ENCODE measurements at places on chromosomes 3 and 15. TPM values are rescaled to one million over a fixed set of nuclear protein-coding genes. Genes with fewer than 3 reads are reported as not detected.
A peak's percentile ranks its signal among the peaks of the same experiment; 100 is the strongest.

- DNase-seq: no peak
Measured at GRCh38 chr3:992871-993270, 100.0 kb upstream of the CNTN6 start.

DNA sequence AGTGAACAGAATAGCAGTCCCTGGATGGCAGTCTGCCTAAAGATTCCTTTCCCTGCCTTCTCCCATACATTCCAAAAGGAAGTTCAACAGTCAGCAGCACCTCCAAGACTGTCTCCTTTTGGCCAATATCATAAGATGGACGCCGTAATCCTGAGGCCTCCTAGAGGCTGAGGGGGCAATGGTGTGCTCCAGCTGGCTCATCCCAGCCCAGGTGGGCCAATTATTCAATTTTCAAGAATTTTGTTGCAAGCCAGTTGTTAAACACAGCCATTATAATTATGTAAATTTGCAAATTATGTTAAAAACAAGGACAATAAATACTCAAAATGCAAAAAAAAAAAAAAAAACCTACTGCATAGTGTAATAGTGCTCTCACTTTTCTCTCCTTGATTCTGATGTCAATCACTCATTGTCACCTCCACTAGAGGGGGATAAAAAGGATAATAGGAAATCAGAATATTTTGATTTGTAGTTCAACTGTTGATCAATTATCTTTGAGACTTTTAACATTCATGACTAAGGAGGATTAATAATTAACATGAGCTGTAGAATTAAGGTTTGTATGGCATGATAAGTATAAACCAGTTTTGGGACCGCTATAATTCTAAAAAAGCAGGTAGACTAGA, 40.1 kb downstream of the PPARG start:
- no peak for DNase-seq

DNA sequence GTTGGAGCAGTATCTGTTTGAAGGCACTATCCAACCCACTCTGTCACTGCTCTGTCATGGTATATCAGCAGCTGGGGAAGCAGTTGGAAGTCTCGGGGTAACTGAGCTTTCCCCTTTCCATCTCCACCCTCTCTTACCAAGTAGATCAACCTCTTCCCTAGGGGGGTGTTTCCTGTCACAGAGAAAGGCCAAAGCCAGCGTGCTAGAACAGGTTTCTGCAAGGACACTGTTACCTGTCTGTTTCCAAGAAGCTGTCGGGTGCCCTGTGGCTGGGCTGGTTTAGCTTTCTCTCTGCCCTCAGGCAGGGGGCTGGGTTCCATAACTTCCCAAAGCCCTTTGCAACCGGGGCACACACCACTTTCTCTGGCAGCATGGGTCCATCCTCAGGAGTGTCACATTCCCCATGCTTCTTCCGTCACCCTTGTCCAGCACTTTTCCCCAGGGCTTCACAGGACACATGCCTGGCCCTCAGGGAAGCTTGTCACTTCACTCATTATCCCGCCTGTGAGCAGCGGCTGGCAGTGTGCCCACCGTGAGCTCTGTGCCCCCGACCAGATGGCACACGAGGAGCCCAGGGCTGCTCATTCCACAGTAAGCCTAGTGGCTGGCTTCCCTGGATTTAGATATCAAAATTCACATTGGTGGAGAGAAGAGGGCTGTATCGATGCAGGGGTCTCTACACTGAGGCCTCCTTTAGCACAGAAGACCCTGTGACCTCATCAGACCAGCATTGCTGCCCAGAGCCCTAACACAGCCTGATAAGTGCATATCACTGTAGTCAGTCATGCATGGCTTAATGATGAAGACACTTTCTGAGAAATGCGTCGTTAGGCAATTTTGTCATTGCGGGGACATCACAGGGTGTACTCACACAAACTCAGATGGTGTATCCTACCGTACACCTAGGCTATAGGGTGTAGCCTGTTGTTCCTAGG, 205.8 kb downstream of the SLCO3A1 start:
- no peak for DNase-seq

- DNase-seq: no peak
Measured at GRCh38 chr3:156939315-156939714, 113.2 kb downstream of the LEKR1 start.

DNA sequence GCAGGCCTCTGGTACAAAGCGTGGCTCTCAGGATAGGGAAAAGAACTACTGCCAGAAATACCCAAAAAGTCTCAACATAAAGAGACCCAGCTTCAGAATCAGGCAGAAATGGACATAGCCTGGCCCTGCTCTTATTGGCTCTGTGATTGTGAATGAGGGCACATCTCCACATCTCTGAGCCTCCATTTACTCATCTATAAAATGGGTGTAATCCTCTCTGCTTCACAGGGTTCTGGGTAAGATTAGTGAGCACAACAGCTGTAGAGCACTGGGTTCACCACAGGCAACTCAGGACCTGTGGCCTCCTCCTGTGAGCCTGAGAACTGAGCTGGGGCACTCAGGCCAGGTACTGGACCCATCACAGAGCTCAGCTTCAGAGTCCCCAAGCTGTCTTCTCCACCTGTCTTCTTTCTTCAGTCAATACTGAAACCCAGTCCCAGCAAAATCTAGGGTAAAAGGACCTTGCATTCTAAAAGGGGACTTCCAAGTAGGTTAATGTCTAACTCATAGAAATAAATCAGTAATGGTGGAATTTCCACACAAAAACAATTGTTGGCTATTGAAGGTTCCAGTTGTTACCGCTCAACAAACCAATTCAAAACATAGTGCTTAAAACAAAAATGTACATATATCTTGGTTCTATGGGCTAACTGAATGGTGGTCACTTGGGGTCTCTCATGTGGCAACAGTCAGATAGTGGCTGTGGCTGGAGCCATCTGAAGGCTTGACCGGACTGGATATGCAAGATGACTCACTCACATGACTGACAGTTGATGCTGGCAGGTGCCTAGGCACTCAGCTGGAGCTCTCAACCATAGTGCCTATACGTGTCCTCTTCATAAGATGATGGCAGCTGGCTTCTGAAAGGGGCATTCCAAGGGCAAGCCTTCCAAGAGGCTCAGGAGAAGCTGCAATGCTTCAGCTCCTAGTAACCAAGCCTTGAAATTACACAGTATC, 47.3 kb downstream of the TRIM42 start:
- no peak for DNase-seq

- no peak for DNase-seq
Measured at GRCh38 chr15:89948796-89949195, 36.0 kb upstream of the ARPIN start.

GRCh38 chr3:134242649-134243617, 7.7 kb downstream of the RYK start:
- peak; percentile 56 for DNase-seq

GRCh38 chr3:61650276-61650675, 88.9 kb downstream of the PTPRG start:
- peak; percentile 1 for DNase-seq

GRCh38 chr3:58792921-58793451, 126.4 kb upstream of the FAM3D start:
- DNase-seq: peak; percentile 62

DNA sequence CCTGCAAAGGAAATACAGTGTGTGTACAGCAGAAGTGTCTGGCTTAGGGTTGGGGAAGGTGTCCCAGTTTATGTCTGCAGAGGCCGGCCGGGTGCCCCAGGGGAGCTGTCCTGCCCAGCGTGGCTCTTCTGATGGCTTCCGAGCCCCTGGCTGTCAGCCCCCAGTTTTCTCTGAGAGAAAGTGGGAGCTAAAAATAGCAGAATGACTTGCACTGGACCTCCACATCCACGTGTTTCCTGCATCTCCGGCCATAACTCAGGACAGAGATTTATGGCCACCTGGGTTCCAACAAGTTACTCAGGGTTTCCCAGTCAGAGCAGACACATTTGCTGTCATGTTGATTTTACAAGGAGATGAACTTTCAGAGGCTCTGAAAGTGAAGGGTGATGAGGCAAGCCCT, 192.0 kb downstream of the ATP10A start:
- DNase-seq: no peak

GRCh38 chr3:51591231-51591630, 52.7 kb downstream of the RAD54L2 start:
- DNase-seq: no peak

DNA sequence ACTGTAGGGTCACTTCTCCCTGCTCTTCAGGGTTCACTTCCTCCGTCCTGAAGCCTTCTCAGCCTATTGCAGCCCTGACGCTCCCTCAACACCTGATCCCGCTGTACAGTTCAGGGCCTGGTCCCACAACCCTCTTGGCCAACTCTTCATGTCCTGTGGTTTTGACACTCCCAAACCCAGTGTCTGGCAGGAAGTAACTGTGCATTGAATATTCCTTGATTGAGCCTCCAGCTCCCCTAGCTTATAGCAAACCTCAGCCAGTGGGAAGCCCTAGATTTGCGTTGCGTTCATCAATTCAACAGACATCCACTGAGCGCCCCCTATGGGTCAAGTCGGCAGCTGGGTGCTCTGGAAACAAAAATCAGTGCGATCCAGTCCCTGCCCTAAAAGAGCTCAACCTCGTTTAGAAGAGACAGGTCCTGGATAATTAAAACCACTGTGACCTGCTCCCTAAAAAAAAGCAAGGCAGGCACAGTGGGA, 13.5 kb downstream of the UBAP1L start:
- DNase-seq: peak; percentile 60

- no peak for DNase-seq
Measured at GRCh38 chr3:105427332-105427731, 60.6 kb downstream of the ALCAM start.

- no peak for DNase-seq
Measured at GRCh38 chr3:105864212-105864611, 4.6 kb downstream of the CBLB start.

DNA sequence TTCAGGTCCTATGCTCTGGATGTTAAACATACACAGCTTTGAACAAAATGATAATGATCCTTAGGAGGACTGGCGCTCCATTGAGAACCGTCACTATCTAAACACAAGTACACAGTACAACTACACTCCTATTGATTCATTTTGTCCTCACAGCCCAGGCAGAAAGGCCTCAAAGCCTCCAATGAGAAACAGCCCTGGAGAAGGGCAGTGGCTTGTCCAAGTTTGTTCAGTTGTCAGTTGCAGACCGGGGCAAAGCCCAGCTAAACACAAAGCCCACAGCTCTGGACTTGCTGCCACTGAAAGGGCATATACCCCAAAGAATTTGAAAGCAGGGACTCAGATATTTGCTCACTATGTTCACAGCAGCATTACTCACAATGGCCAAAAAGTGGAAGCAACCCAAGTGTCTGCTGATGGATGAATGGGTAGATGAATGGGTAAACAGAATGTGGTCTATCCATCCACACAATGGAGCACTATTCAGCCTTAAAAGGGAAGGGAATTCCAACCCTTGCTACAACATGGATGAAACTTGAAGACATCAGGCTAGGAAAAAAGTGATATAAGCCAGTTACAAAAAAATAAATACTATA, 34.7 kb downstream of the NUP210 start:
- DNase-seq: no peak

- peak; percentile 23 for DNase-seq
Measured at GRCh38 chr15:100572362-100572983, 29.5 kb downstream of the LINS1 start.

The SLC28A1 gene
- not detected for total RNA-seq

The APEH gene
- 92.1 TPM for total RNA-seq

The LDHAL6B gene
- not detected for total RNA-seq

The LYSMD2 gene
- 26.8 TPM for total RNA-seq

The ARPP21 gene
- total RNA-seq: not detected
